EH (cell line): ENCODE measurements at places on chromosomes 11 and 22.

DNA sequence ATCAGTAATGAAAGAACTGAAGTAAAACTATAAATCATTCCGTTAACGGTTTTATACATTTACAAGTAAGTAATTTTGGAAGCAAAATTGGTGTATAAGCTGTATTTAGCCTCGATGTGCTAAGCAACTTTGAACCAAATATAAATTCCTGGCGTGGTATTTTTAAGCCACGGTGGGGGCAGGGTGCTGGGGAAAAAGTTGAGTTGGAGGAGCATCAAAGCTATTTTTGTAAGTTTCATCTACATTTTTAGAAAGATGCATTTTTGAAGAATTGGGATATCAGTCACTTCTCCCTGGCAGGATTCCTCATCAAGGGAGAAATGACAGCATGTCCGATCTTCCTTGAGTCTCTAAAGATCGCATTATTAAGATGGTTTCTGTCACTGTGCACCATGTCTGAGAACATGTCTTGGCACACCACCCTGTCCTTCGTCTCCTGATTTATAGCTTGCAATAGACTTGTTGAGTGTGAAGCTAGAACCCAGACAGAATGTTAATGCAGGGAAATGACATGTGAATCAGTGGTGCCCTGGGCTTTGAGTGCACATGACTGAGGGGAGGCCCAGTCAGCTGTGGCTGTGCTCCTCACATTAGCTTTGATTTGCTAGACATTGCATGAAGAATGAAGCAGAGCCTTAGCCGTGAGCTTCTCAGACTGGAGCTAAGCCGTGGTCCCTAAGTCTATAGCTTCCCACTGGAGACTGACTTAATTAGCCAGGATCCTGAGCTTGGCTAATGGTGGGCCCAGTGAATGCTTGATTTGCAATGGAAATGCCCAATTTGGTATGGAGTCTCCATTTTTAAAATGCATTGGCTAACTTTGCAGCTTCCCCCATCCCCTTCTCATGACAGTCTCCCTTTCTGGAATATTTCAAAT, 127.0 kb downstream of the COMMD9 start:
- no peak for DNase-seq

GRCh38 chr22:35749808-35750207, 32.1 kb downstream of the APOL5 start:
- DNase-seq: peak; percentile 55

DNA sequence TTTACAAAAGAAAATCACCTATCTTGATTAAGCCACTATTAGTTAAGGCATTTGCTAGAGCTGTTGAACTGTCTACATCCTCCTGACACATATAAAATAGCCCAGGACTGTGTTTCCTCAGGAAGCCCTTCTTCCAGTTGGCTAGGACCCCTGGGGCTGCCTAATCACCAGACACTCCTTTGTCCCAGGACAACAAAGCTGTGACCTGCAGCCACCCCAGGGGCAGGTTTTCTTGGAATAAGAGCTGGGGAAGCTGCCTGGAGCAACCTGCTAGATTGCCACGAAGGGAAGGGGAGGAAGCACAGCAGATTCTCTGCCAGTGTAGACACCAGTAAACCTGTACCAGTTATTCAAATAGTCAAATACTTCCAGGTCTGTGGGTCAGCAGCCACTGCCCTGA, 17.6 kb downstream of the CHST1 start:
- DNase-seq: no peak

GRCh38 chr11:2754008-2754407, 54.2 kb upstream of the KCNQ1OT1 start:
- DNase-seq: no peak

DNA sequence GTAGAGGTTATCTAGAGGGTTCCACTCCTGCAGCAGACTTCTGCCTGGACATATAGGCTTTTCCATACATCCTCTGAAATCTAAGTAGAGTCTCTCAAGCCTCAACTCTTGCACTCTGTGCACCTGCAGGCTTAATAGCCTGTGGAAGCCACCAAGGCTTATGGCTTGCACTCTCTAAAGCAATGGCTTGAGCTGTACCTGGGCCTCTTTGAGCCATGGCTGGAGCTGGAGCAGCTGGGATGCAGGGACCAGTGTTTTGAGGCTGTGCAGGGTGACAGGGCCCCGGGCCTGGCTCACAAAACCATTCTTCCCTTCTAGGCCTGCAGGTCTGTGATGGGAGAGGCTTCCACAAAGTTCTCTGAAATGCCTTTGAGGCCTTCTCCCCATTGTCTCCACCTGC, 2.9 kb upstream of the NXPE4 start:
- DNase-seq: no peak

DNA sequence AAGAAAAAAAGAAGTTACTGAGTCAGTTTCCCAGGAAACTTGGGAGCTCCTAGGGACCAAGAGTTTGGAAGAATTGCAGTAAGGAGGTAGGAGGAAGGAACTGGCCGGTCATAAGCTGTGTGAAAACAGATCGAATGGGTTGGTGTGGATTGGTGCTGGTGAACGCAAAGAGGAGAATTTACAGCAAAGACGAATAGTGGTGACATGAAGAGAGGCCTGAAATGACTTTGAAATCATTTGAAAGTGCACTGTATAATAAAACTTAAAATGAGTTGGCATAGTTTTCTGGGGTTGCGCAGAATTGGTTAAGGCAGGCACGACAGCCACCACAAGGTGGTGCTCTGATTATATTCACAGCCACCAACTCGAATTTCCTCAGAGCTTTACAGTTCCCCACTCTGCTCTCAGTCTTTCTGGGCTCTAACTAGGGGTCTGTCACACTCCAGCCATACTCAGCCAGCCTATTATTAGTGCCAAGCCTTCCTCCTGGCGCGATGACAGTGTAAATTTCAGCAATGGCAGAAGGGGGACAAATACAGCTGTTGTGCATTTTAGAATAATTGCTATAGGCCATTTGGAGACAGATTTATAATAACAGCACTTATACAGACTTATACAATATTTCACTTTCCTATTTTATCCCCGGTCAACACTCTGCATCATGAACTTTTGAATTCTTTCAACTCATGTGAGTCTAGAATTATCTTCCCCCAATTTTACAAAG, 8.3 kb upstream of the HTR3B start:
- DNase-seq: peak; percentile 43

- no peak for DNase-seq
These were observed 4.5 kb downstream of the PRDM11 start for GRCh38 chr11:45150943-45151342.

- peak; percentile 46 for DNase-seq
These were observed 217.3 kb upstream of the GRIA4 start for GRCh38 chr11:105392556-105392955.

DNA sequence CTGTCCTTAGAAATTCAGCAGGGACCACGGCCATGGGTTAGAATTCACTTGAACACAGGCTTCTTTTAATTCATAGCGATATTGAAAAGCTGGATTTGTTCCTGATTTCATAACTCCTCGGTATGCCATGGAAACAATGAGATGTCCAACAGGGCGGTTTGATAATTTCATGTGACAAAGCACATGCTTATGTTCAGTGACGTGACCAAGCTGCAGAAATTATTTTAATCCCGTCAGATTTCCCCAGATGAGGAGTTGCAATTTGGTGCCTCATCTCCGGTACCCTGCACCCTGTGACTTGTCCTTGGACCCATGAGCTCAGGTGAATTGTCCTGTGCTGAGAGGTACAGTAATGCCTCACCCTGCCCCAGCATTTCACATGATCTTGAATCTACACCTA, 81.7 kb downstream of the C11orf91 start:
- DNase-seq: no peak

DNA sequence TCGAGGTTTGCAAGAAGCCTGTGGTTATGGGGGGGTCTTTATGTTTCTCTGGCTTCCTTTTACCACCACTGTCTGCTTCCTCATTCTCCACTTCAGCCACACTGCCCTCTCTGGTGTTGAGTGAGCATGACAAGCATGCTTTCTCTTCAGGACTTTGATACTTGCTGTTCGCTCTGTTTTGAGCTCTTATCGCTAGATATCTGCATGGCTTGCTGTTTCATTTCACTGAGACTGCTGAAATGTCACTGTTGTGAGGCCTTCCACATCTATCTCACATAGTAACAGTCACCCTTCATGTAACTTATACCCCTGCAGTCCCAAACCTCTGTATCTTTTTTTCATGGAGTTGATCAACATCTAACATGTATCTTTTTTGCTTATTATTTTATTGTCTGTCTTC, 59.8 kb downstream of the TMEM135 start:
- peak; percentile 38 for DNase-seq

DNA sequence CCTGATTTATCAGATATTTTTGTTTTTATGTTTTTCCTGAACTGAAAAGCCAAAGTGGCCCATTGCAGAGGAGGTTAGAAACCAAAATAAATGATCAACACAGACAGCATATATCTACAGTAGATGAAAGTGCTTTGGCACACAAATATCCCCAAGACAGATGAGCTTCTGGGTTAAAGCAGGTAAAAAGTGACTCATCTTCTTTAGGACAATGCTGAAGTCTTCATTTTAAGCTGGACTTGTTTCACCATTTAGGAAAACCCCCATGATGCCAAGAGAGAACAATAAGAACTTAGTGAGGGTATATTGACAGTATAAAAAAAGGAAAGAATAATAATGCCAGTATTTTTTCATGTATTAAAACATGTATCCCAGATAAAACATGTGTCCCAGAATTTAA, 100.8 kb upstream of the OR9G4 start:
- DNase-seq: no peak

GRCh38 chr11:76735841-76736240, 47.3 kb upstream of the TSKU start:
- DNase-seq: no peak

DNA sequence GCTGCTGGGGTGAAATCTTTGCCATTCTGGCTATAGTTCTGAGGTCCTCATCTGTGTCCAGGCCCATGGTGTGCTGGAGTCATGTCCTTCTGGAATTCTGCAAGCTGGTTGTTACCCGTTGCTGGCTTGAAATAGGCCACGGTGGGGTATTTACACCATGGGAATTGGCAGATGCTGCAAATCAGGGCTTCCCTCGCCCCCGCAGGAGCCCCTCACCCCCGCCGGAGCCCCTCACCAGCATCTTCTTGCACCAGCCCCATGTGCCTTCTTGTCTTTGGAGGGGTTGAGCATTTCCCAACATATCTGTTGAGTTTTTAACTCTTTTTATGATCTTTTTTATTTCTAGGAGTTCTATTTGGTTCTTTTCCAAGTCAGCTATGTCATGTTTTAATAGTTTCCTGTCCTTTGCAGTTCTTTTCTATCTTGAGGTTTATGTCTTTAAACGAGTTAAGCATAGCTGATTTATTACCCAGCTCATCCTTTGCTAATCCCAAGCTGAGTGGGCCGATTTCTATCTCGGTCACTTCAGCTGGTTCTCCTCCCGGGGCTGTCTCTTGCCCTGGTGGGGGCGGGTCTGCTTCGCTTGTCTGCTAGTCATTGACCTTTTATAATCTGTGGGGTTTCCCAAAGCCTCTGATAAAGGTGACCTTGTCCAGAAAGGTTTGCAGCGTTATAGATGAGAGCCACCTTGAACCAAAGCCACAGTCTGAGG, 17.6 kb downstream of the ANO1 start:
- DNase-seq: peak; percentile 69

DNA sequence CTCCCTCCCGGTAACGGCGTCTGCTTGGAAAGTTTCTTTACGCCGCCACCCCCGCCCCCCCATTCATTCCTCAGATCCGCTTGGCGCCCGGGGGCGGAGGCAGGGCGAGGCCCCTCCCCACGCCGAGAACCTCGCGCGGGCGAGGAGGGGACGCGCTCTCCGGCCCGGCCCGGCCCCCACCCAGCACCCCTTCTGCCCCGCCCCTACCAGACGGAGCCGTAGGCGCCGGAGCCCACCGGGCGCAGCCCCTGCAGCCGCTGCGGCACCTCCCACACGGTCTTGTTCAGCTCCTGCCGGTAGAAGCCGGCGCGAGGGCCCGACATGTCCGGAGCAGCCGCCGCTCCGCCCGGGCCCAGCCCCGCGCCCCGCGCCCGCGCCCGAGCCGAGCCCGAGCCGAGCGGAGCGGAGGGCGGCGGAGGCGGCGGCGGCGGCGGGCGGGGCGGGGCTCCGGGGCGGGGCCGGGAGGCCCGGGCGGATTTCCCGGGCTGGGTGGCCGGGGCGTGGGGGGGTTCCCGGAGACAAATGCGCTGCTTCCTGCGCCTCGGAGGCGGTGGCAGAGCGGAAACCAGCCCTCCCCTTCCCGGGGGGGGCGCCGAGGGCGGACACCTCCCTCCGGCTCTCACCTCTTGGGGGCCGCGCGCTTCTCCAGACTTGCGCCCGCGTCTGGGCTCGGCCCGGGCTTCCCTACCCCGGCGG, at the start of gene MAPK11:
TSS of gene MAPK11 (minus strand) at position 411 of the 696 bp plus-strand sequence. CDS start at position 323, 88 bp downstream.
- DNase-seq: peak; percentile 62

DNA sequence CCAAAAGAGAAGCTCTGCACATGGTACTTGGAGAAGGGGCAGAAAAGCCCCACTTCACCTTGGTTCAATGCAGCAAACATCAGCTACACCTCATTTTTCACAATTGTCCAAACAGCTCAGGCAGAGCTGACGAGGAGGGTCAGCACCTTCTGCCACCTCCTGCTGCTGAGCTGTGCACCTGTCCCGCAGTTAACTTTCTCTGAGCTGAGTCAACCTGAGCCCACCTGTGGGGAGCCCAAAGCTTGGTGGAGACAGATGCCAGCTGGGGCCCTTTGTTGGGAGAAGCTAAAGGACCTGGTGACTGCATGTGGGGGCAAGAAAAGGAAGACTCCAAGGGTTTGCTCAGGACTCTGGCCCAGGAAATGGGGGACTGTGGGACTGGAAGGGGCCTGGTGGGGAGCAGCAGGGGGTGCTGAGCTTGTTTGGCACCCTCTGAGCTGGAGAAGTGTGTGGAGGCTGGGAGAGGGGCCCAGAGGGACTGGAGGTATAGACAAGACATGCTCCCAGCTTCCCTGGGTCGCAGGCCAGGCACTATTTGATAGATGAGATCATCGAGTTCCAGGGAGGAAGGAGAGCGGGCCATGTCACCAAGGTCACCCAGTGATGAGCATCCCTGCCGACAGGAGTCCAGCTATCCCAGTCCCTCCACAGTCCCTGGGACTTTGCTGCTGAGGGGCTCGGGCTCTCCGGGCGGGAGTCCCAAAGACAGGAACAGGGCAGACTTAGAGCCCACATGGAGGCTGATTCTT, 53.5 kb downstream of the KCNJ4 start:
- no peak for DNase-seq

- no peak for DNase-seq
These were observed 48.6 kb downstream of the TRIM29 start for GRCh38 chr11:120089036-120090001.

DNA sequence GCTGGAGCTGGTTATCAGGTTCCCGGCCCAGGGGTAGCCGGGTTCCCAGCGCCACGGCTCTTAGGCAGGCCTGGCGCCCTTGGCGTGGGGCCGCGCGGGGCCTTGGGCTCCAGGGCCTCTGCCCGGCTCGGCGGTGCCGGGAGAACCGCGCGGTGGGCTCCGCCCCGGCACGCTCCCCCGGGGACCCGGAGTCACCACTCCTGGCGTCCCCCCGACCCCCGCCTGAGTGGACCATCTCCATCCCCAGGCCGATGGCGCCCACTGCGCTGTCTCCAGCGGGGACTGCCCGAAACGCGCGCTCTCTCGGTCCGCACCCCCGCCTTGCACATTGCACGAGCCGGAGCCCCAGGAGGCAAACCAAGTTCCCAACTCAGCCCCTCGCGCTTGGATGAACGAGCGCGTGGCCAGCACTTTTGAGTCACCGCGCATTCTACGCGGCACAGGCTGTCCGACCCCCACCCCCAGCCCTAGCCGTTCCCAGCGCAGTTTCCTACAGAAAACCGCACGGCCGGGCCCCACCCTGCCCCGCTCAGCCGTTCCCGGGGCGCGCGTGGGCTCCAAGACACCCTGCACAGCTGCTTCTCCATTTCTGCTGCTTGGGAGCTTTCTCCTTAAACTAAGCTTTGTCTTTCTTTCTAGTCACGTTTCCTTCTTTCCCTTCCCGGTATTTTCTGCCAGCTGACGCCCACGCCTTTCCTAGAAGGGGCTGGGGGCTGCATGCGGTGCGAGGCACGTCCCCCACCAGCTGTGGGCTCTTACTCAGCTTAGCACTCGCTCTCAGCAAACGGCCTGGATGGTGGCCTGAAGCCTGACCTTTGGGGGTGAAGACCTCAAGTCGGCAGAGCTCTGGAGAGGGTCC, 650 bp upstream of the CHID1 start:
- peak; percentile 72 for DNase-seq
